ENCODE measurements at places on chromosomes 16 and 17.

DNA sequence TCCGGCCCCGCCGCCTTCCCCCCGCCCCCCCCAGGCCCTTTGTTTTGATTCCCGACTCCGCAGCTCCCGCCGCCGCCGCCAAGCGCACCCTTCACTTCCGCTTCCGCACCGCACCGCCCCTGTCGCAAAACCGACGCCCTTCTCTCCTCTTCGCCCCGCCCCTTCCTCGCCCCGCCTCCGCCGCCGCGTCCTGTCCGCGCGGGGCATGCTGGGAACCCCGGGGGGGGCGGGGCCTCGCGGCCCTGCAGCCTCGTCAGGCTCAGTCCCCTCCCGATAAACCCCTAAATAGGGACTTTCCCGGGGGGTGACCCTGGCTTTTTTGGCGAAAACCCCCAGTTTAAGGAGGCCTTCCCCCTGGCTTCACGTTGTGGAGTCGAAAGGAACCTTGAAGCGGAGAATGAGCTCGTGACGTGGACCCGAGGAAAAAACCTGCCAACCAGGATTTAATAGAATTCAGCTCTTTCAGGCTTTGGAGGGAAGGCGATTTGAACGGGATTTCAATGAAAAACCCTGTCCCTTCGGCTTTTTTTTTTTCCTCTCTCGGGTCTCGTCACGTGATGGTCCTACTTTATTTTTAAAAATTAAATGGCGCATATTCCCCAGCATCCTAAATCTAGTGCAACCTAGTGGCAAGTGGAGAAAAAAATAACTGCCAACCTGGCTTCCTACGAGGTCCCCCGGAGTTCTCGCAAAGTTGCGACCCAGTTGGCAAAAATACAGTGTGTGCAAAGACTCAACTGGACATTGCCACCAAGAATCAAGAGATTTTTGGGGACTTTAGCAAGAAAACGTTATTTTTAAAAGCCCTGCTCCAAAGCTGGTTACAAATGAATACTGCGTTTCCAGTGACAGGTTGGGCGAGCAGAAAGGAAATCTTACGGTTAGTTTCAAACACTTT, at the start of gene MARF1:
Gene MARF1 (minus strand): TSS at position 107 of the 898 bp plus-strand sequence. CDS start 3,921 bp downstream, outside the sequence.
- DNase-seq: peak; percentile 99

DNA sequence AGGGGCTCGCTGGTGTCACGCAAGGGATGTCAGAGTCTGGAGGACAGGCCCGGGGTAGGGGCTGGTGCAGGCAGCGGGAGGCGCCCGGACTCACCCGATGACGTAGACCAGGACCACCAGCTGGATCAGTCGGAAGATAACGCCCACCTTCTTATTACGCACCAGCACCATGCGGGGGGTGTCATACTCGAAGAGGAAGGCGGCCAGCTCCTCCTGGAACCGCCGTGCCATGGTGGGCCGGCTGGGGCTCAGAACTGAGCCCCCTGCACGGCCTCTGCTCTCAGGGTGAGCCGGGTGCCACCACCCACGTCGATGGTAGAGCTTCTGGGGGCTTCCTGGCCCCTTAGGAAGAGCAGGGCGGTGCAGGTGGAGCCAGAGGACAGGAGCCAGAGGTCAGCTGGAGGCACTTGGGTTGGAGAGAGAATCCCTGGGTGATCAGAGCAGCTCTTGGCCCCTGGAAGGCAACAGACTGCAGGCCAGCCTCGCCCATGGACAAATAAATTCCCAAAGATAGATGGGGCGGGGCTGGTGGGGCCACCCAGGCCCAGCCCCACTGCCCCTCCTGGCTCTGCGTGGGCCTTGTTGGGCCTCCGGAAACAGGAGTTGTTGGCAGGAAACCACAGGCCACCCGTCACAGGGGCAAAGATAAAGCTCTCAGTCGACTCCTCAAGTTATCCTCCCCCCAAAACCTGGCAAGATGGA, at the start of gene P2RX1:
Gene P2RX1 (minus strand): TSS at position 471 of the 702 bp plus-strand sequence. CDS start 240 bp downstream, at position 231.
- peak; percentile 75 for DNase-seq

GRCh38 chr16:66372078-66372897, 5.8 kb downstream of the CDH5 start:
- no peak for DNase-seq

GRCh38 chr17:48718227-48718760, 4.0 kb downstream of the PRAC1 start:
- DNase-seq: no peak

- DNase-seq: no peak
Measured at GRCh38 chr16:4313563-4314531, 2.0 kb upstream of the GLIS2 start.

- DNase-seq: no peak
Measured at GRCh38 chr16:28821874-28822519, 802 bp upstream of the ATXN2L start.

DNA sequence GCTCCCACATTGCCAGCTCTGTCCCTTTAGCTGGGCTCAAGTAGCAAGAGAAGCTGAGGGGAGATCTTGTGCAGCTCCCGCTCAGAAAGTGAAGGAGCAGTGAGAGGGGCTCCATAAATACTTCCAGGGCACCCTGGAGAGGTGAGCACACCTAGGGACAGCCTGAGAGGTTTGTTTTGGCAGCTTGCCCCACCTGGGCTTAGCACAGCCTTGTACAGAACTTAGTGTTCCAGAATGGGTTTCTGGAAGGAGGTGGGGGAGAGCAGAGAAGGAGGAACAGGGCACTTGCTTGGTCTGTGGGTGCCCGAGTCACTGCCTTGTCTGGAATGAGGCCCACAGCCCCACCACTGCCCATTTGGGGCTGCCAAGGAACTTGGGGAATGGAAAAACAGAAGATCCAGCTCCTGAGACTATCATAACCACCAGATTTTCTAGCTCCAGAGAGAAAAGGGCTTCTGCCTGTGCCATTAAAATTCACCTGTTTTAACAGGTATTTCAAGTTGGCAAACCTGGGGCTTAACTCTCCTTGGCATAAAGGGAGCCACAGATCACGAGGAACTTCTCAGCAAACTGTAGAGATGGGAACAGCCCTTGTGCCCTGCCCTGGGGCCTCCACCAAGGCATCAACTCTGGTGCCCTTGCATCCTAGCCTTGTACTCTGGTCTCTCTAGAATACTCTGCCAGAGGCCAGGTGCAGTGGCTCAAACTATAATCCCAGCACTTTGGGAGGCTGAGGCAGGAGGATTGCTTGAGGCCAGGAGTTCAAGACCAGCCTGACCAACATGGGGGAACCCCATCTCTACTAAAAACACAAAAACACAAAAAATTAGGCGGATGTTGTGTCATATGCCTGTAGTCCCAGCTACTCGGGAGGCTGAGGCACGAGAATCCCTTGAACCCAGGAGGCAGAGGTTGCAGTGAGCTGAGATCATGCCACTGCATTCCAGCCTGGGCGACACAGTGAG, 1.9 kb downstream of the PRR15L start:
- DNase-seq: no peak

DNA sequence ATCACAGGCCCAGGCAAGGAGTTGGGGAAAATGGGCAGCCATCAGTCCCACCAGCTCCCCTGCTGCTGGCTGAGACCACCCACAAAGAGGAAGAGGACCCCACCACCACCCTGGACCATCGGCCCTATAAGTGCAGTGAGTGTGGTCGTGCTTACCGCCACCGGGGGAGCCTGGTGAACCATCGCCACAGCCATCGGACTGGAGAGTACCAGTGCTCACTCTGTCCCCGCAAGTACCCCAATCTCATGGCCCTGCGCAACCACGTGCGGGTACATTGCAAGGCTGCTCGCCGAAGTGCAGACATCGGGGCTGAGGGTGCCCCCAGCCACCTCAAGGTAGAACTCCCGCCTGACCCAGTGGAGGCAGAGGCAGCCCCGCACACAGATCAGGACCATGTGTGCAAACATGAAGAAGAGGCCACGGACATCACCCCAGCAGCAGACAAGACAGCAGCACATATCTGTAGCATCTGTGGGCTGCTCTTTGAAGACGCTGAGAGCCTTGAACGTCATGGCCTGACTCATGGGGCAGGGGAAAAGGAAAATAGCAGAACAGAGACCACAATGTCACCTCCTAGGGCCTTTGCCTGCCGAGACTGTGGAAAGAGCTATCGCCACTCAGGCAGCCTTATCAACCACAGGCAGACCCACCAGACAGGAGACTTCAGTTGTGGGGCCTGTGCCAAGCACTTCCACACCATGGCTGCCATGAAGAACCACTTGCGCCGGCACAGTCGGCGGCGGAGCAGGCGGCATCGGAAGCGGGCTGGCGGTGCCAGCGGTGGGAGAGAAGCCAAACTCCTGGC, 3.6 kb downstream of the ZNF646 start:
- no peak for DNase-seq

DNA sequence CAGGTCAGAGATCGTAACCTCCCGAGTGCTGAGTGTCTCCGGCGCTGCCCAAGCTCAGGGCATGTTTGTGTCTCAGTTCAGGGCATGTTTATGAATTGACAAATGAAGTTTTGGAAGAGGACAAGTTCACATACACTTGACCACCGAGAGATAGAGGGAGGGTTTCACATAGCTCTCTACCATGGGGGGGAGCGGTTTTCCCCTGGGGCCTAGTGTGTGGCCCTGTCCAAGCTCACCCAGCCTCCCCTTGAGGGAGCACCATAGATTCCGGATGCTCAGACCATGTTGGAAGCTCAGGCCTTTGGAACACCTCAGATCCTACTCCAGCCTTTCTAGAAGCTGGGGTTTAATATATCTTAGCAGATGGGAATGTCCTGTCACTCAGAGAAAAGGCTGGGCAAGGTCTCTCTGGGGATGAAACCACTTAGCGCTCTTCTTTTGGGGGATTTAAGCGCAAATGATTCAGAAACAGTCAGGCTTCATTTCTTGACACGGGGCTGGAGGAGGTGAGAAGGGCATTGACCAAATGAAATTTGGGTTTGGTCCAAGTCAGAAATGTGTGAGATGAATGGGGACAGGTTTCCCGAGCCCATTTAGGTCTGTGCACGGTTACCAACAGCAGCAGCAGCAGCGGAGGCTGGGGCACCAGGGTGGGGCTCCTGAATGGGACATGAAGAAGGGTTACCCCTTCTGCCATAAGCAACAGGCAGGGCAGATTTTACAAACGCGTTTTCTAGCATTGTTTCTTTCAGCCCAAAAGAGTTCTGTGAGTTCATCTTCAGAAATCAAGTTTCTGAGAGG, 96.6 kb downstream of the METRNL start:
- DNase-seq: no peak

- no peak for DNase-seq
Measured at GRCh38 chr17:60137731-60138130, 12.0 kb upstream of the CA4 start.

GRCh38 chr16:84255050-84255810, 15.4 kb upstream of the KCNG4 start:
- no peak for DNase-seq

- DNase-seq: no peak
Measured at GRCh38 chr17:75876938-75877751, 1.2 kb downstream of the TRIM47 start.

DNA sequence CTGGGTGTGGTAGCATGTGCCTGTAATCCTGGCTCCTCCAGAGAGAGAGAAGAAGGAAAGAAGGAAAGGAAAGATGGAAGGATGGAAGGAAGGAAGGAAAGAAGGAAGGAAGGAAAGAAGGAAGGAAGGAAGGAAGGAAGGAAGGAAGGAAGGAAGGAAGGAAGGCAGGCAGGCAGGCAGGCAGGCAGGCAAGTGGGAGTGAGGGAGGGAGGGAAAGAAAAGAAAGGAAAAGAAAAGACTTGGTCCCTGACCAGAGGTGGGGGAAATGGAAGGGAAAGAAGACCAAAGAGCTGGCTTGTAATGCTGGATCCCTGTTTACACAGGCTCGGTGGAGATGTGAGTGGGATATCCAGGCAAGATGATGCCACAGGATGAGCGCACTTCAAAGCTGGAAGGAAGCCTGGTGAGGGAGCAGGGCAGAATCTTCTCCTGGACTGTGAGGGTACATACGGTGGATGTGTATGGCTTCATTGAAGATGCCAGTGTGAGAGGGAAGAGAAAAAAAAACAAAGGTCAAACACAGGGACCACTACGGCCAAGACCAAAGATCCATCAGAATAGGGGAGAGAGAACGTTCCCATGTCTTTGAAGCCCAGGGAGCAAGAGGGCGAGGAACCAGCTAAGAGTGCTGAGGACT, 2.1 kb downstream of the CES1 start:
- no peak for DNase-seq

DNA sequence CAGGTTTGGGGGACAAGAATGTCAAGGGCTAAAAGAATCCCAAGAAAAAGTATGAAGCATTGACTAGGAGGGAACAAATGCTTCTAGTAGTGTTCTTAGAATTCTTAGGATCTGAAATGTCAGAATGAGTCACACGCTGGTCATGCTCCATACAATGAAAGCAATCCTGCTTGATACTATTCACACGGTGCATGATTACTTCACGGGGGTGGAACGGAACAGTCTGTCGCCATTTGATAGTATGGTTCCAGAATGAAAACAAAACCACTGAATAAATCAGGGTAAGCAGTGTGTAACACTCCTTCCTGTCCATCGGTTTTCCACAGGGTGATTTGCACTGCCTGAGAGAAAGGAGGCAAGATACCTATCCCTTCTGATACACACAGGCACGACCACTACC, 22.9 kb upstream of the YWHAE start:
- DNase-seq: no peak

- DNase-seq: no peak
Measured at GRCh38 chr17:57875290-57876022, 25.6 kb upstream of the MRPS23 start.

GRCh38 chr16:72609933-72610332, 438.0 kb upstream of the PMFBP1 start:
- DNase-seq: no peak

- no peak for DNase-seq
Measured at GRCh38 chr16:69618721-69619120, 53.0 kb downstream of the NFAT5 start.

GRCh38 chr17:77692571-77693161, 265.8 kb upstream of the TNRC6C start:
- peak; percentile 51 for DNase-seq

- no peak for DNase-seq
Measured at GRCh38 chr17:5793899-5794298, 209.6 kb upstream of the NLRP1 start.

- no peak for DNase-seq
Measured at GRCh38 chr17:47983492-47984223, 12.7 kb downstream of the CDK5RAP3 start.

- no peak for DNase-seq
Measured at GRCh38 chr17:17909078-17909477, 63.1 kb downstream of the TOM1L2 start.

GRCh38 chr17:48567209-48567608, 10.9 kb downstream of the HOXB4 start:
- no peak for DNase-seq

DNA sequence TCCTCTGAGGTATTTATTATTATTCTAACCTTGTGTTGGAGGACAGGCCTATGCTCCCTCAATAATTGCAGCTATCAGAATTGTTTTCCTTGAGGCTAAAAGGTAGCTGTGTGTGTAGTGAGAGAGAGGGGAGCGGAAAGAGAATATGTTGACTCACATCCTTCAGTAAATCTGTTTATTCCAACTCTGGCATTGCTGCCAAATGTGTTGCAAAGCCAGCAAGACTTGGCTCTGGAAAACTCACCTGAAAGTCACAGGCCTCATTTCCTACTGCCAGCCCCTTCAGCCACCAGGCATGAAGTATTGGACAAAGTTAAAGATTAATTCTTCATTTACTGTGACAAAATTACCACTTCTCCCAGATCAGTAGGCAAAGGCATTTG, 9.6 kb downstream of the CA10 start:
- no peak for DNase-seq
